Activated T-helper 17 cell treated with anti-CD3 and anti-CD28 coated beads, Interleukin-2, amount 50 U/mL, for 72 hours (primary cell): ENCODE measurements at places on chromosomes 2 and 18.

DNA sequence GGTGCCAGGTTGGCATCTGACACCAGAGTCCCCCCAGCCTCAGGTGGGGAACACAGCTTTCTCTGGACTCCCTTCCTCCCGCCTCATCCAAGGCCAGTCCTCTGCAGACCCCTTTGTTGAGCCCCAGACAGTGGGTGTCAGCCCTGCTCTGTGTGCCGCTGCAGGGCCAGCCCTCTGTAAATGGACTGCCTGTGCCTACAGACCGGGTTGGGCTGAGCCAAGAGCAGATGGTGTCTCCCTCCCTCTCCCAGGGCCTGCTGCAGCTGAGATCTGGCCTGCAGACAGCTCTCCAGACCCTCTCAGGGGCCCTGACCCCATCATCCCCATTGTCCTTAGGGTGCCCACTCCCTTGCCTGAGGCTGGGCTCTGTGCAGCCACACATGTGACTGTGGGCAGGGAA, 160.8 kb downstream of the KLHL29 start:
- ATAC-seq, result no peak

GRCh38 chr2:48929571-48930301, 174.2 kb upstream of the LHCGR start:
- no peak for ATAC-seq

- no peak for ATAC-seq
These were observed 31.0 kb downstream of the STRADB start for GRCh38 chr2:201482543-201482942.

DNA sequence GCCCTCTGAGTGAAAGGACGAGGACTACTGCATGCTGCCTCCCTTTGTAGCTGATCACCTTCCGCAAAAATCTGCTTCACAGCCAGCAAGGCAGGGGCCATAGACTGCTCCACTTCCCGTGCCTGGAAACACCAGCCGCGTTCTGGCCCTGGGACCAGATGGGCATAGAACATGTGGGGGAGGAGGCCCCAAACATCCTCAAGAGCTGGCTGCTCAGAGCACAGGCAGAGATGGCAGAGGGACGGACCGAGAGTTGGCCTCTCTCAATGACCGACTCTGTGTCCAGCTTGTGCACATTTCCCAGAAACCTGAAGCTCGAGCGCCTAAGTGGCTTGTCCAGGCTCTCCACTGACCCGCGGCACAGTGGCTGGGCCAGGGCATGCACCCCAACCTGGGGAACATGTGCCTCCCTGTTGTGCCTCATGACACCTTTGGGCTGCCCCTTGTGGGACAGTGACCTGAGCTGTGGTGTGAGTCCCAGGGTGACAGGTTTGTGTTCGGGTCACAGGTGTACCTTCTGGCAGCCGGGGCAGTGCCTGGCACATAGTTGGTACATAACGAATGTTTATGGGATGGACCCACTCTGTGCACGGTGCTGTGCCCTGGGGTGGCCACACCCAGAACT, 9.1 kb downstream of the KCNF1 start:
- no peak for ATAC-seq

DNA sequence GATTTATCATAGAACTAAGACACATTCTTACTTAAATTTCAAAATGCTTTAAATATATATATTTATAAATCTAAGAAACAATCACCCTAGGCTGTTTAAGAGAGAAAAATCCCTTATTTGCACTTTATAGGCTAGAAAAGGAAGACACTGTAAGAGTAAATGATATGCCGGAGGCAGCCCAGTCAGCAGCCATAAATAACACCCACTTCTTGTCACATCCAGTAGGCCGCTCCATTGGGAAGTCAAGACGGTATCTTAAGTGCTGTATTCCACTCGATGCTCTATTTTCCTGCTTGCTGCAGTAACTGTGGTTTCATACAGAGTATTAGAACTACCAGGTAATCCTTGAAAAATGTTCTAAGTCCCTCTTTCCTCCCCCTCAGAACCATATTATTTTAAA, 57.9 kb downstream of the ABCA12 start:
- ATAC-seq, result no peak
